Effector CD8-positive, alpha-beta T cell (primary cell): ENCODE measurements at places on chromosomes 12 and 14.

DNA sequence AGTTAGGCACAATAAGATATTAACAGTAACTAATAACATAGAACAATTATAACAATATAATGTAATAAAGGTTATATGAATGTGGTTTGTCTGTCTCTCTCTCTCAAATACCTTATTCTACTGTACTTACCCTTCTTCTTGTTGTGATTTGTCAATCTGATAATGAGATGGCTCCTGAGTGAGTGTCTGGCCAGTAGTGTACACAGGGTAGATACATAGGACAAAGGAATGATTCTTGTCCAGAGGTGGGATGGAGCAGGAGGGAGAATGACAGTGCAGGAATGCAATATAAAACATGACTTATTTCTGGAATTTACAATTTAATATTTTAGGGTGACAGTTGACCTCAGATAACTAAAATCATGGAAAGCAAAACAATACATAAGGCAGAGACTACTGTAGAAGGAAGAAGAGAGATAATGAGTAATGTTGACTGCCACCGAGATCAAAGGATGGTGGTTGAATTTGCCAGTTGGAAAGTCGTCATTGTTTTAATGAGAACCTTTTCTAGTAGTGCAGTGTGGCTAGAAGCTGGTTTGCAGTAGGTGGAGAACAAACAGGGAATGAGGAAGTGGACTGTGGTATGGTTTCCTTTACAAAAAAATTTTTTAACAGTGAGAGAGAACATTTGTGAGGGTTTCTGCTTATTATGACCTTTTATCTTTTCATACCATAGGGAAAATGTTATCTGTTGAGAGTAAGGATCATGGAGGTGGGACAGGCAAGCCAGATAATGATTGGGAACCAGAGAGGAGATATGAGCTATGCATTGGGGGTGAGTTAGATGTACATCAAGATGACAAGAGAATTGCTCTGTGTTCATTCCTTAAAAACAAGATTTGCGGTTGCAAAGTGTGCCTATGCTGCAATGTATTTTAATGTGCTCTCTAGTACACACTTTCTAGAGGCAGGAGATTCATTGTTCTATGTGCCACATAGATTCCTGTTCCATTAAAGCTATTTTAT is 458.3 kb downstream of the BTG1 start:
- no peak for DNase-seq

- no peak for DNase-seq
Measured at GRCh38 chr12:75831402-75831801, 200.2 kb downstream of the PHLDA1 start.

DNA sequence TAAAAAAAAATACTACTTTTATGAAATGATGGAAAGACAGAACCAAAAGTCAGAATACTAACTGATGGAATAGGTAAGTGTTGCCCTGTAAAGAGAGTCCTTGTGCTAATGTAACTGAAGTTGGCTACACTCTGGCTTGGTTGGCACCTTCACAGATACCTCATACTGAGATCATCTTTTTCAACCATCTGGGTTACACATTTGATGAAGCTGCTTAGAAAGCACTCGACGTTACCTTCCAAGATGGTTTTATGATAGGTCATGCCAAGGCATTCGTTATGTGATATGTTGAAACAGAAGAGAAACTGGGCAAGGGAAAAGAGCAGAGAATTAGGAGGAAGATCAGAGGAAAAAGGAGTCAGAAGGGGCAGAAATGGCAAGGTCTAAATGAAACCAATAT is 203.8 kb downstream of the ADAMTS20 start:
- no peak for DNase-seq

GRCh38 chr12:79266343-79267144 is 402.0 kb downstream of the SYT1 start:
- no peak for DNase-seq

DNA sequence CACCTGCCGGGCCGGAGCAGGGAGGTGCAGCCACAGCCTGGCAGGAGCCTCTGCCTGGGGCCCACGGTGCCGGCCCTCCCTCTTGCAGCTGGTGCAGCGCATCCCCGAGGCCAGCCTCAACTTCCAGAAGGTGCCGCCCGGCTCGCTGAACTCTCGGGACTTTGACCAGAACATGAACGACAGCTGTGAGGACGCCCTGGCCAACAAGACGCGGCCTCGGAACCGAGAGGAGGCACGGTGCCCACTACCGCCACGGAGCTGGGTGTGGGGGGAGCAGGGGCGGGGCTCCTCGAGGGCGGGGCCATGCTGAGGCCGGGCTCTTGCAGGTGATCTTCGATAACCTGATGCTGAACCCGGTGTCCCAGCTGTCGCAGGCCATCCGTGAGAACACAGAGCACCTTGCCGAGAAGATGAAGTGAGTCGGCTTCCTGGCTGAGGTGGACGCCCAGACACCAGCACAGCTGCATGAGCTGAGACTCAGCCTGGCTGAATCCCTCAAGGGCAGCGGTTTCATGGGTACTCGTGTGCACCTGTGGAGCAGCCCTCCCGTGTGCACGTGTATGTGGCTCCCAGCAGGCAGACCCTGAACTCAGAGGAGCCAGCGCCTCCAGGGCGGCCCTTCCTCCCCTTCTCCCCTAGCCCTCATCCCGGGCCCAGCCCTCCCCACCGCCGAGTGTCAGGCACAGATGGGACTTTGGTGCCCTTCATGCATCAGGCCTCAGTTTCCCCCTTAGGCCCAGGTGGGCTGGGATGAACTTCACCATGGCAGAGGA is 28.6 kb downstream of the CEP170B start:
- no peak for DNase-seq

DNA sequence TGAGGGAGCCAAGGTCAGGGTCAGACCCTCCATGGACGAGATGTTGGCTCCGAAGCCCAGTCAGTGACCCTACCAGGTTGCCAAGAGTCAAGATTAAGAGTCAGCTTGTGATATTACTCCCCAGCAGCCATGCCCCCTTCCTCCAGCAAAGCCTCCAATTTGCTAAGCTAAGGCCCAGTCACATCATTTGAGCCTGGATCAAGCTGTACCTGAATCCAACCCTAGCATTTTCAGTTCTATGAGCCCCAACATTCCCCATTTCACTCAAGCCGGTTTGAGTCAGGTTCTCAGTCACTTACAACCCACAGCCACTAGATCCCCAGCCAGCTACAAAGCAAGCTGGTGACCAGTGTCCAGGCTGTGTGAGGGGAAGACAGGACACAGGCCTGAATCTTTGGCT is 49.9 kb downstream of the SCARB1 start:
- DNase-seq, result no peak

- no peak for DNase-seq
Measured at GRCh38 chr14:26531894-26532293, 65.9 kb downstream of the NOVA1 start.

DNA sequence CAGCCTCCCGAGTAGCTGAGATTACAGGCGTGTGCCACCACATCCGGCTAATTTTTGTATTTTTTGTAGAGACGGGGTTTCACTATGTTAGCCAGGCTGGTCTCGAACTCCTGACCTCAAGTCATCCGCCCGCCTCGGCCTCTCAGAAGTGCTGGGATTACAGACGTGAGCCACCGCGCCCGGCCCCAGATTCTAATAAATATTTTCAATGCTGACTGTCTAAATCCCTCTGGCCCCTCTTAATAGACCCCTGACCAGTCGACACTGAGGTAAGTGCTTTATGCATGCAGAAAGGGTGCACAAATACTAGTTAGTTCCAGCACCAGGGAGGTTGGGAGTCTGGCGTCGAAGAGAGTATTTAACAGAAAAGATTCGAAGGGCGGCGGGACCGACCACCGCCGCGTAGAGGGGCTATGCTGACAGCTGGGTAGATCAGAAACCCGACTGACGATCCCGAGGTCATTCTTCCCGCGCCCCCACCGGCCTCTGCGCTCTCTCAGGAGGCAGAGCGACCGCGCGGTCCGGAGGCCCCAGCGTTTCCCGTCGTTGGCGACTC is 1.1 kb upstream of the SPATS2 start:
- no peak for DNase-seq

GRCh38 chr12:123992118-123992825 is 19.3 kb downstream of the ZNF664 start:
- no peak for DNase-seq

DNA sequence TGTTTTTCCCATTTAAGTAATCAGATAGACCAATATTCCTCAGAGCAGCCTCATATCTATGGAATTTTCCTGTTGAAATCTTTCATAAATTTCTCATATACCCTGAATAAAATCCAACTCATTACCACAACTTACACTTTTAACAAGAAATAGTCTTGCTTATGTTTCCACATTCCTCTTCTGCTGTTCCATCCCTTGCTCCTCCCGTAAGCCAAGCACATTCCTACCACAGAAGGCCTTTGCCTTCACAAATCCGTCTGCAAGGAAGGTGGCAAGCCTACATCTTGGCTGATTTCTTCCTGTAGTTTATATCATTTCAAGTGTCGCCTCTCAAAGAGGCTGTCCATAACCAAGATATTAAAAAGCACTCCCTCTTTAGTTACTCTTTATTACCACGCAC is 127.7 kb downstream of the C12orf50 start:
- DNase-seq, result no peak

DNA sequence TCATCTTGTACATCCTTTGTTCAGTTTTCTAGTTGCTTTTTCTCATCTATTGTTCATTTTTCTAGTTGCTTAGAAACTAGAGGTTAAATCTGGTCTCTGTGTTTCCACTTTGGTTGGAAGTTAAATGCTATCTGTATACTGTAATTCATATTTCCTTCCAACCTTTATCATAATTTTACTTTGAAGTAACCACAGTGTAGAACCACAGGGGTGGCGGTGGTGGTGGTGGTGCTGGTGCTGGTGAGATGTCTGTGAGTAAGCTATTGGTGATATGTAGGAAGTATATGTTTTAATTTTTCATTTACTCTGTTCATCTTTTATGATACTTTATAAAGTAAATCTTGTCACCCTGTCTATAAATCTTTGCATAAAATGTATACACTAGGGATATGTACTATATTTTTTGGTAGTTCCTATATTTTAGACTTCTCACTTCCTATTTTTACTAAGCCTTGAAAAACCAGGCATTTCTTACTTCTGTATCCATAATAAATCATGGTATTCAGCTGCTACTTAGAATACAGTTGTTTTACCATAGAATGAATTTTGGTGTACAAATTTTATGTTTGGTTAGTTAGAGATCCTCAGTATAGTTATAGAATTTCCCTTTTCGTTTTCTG is 31.9 kb downstream of the CCDC91 start:
- DNase-seq, result peak; percentile 3

GRCh38 chr14:90534091-90534837 is 137.4 kb downstream of the CALM1 start:
- DNase-seq, result no peak
